Effector memory CD4-positive, alpha-beta T cell (primary cell): ENCODE measurements at places on chromosomes 1 and 21.
A peak's percentile ranks its signal among the peaks of the same experiment; 100 is the strongest.

DNA sequence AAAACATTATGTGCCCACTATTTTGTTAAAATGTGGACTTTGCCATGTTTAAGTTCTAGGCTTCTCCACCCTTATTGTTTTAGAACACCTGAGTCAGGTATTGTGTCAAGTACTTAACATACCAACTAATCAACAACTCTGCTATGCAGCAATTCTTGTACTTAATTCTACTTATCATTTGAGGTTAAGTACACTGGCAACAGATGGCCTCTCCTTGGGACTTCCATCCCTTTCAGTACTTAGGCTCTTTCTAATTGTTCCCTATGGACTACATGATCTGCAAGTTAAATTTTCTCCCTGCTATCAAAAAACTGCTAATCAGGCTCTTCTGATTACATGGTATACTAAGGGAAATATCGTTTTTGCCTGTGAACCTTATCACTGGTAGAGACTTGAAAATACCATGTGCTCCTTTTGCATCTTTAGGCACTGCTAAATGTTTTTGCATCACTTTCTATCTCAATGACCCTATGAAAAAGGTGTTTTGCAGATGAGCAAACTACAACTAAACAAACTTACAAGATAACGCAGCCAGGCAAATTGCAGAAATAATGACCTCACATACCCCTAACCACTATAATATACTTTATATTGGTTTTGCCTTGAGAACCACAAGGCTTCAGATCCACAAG is 18.9 kb downstream of the SFPQ start:
- DNase-seq, result no peak

- DNase-seq, result no peak
These were observed 4.5 kb downstream of the CFHR3 start for GRCh38 chr1:196779093-196779492.

DNA sequence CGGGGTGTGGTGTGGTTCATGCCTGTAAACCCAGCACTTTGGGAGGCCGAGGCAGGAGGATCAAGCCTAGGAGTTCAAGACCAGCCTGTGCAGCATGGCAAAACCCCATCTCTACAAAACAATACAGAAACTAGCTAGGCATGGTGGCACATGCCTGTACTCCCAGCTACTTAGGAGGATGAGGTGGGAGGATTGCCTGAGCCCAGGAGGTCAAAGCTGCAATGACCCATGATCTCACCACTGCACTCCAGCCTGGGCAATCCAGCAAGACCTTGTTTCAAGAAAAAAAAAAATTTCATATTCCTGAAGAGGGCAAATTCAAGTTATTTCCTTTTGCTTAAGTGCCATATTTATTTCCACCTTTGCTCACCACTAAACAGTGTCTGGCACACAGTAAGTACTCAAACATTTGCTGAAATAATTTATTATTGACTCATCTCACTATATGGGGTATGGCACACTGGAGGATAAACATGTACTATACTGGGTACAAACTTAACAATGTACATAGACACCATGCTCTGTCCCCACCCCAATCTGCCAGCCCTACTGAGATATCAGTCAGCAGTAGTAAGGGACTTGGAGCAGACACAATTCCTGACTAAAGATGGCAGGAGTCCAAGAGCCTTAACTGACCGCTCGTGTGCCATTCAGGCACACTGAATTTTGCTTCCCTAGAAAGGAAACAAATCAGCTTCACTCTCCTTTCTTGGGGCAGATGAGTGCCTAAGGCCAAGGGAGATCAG is 15.5 kb downstream of the MEAF6 start:
- DNase-seq, result no peak

DNA sequence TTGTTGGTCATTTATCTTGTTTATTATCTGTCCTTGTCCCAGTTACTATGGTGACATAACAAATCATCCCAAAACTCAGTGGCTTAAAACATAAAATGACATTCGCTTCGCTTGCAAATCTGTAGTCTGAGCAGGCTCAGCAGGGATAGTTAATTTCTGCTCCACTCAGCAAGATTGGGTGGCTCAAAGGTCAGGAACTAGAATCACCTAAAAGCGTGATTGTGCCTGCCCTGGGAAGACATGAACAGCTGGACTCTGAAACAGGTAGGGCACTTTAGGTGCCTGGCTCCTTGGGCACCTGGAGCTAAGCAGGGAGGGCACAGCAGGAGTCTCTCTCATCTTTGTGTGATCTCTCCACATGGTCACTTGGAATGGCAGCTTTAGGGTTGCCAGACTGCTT is 14.7 kb upstream of the TRAF3IP3 start:
- no peak for DNase-seq

- DNase-seq, result no peak
These were observed 33.3 kb upstream of the PIGC start for GRCh38 chr1:172477216-172477615.

GRCh38 chr1:198564157-198564556 is 23.7 kb upstream of the ATP6V1G3 start:
- no peak for DNase-seq

GRCh38 chr1:155048449-155049334 is 2.4 kb upstream of the ADAM15 start:
- DNase-seq, result no peak

DNA sequence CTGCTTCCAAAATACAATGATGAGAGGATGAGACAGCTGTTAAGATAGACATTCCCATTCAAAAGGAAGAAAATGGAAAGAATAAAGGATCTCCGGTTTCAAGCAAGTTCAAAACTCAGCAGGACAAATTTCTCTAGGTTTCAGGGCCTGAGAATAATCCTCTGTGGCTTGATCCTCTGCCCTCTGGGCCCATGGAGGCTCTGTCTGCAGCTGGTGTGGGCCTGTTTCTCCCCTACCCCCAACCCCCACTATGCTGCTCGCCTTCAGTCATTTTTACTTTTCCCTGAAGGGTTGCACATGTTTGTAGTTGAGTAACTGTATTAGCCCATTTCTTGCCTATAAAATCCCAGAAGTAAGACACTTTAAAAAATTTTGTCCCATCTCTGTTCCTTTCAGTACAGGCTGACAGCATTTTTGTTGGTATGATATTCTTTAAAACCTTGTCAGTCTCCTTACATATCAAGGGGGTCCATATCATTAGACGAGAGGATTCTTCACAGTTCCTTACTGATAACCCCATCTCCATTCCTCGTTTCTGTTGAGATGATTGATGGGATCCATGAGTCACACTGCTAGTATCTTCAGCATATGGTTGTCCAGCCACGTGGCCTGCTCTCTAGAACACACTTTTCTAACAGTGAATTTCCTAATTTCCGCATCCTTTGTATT is 10.5 kb downstream of the ZMYM4 start:
- no peak for DNase-seq

GRCh38 chr1:97243973-97244560 is 522.5 kb downstream of the PTBP2 start:
- DNase-seq, result no peak

- no peak for DNase-seq
These were observed 66.4 kb downstream of the LRRC8D start for GRCh38 chr1:89887270-89887669.

DNA sequence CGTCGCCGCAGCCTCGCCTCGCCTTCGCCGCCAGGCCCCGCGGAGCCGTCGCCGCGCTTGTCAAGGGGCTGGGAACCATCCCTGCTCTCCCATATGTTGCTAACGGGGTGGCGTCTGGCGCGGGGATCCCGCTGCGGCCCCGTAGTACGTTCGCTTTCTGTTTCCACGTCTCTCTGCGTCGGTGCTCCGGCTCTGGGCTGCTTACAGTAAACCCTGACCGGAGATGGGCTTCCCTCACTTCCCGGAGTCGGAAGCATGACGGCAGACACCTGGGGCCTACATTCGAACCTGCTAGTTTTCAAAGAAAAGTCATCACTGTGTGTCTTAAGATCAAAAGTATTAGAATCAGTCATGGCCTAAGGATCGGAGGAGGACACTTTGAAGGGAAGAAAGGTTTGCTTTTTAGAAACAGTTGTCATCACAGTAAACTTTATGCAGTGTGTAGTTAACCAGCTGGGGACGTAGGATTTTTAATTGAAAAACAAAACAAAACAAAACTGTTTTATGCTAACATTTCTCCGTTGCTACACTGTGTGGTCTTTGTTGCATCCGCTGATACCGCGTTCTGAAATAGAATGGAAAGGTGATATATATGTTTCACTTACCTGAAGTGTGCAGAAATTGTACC is 69.0 kb downstream of the SLC35A3 start:
- peak; percentile 63 for DNase-seq
